ENCODE measurements at places on chromosomes 7 and 10. TPM values are rescaled to one million over a fixed set of nuclear protein-coding genes. Genes with fewer than 3 reads are reported as not detected.

The SLC13A4 gene
- not detected for total RNA-seq

The GPR37 gene
- not detected for total RNA-seq

The NEUROD6 gene
- not detected for total RNA-seq

DNA sequence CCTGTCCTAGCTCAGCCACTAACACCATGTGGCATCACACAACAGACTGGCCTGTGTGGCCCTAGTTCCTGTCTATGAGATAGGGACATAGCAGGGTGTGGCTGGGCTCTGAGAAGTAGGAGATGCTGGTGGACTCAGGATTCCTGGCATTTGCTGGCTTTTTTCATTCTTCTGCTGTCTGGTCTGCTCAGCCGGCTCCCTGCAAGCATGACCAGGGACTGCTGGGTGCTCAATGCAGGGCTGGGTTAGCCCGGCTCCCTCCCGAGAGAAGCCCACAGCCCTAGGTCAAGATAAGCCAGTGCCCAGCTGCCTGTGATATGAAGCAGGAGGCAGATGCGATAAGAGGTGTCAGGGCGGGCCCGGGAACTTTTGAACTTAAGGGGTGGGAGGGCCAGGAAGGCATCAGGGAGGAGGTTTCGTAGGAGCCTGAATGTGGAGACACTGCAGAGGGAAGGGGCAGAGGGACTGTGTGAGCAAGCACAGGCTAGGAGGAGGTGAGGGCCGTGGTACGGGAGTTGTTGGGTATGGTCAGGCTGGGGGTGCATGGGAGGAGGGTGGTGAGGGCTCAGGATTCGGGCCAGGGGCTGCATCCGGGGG is 3.5 kb downstream of the AQP1 start:
- no peak for DNase-seq

DNA sequence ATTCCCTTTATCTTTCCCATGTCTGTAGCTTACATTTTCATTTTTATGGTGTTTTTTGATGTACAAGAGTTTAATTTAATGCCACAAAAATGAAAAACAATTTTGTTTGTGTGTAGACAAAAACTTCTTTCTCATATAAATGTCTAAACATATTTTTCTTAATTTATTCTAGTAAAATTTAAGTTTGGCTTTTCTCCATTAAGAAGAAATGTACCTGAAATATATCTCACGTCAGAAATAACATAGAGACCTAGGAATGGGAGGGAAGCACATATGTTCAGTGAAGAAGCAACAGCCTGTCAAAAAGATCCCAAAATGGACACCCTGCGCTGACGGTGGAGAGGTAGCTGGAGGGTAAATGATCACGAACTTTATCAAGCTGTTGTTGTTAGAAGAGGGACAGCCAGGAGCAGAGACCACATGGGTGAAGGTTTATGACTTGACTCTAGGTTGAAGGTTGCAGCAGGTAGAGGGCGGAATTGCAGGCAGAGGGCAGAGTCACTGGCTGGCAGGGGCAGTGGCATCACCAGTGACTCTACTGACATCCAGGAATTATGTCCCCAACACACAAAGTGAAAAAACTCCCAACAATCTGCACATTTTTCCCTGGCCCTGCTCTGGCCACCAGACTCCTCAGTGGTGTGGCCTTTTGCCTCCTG is 225.9 kb upstream of the PRSS58 start:
- DNase-seq: no peak

DNA sequence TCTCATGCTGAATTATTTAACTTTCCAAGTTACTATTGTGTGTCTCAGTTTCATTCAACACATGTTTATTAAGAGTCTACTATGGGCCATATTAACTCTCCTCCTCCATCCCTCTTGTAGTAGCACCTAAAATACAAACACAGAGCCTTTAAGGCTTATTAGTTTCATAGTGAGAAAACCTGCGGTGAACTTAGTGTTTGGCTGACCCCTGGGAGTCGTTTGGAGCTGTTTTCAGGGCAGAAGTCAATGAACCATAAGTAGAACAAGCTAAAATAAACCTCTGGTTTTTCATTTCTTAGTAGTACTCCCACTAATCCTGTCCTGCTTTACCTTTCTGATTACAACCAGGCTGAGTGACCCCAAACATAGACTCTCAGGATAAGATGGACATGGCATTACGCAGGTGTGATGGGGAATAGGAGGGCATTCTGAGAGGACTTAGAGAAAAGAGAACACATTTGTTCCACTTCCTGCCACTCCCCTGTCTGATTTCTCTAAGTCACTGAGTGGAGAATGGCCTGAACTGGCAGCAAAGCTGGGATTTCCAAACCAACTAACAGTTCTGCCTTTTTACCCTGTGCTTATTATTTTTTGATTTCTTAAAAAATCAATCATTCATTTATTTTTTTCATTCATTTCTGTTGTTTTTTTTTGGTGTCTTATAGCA is 74.5 kb downstream of the LRMDA start:
- no peak for DNase-seq

The ZNF727 gene
- not detected for total RNA-seq

DNA sequence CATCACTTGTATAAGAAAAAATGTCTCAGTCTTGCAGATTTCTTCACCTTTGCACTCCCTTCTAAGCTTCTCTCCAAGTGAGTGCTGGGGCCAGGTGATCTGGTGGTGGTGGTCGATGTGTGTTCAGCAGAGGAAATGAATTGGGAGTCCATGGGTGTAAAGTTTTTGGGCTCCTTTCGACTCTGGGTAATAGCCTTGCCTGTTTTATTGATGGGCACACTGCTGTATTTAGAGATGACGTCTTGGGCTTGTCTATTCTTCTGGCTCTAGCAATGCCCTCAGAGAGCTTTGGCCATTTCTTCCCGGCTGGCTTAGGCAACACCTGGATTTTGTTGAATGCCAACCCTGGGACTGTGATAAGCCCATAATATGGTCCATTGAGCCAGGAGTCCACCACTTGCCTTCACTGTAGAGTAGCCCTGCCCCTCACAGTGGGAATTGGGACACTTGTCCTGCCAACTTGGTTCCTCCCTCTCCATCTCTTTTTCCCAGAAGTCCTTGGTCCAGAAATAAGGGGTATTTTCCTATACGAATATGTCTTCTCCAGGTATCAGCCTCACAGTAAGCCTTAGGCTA is 11.7 kb downstream of the PNLIP start:
- DNase-seq: no peak

GRCh38 chr10:44385026-44385695 is at the start of gene CXCL12:
Gene CXCL12, minus strand, starts transcription at chr10:44385097. Its CDS starts 92 bp downstream, at chr10:44385005.
- no peak for DNase-seq

The CCDC172 gene
- total RNA-seq: not detected

The PNLIPRP1 gene
- total RNA-seq: not detected

- no peak for DNase-seq
Observed at GRCh38 chr10:14371581-14371980, 40.9 kb upstream of the FRMD4A start.

The TMEM176B gene
- not detected for total RNA-seq

DNA sequence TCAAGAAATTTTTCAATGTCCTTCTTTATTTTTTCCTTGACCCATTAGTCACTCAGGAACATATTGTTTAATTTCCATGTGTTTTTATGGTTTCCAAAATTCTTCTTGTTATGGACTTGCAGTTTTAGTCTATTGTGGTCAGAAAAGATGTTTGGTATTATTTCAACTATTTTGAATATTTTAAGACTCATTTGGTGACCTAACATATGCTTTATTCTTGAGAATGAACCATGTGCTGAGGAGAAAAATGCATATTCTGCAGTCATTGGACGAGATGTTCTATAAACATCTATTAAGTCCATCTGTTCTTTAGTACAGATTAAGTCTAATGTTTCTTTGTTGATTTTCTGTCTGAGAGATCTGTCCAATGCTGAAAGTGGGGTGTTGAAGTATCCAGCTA is 42.3 kb upstream of the MDFIC start:
- no peak for DNase-seq

DNA sequence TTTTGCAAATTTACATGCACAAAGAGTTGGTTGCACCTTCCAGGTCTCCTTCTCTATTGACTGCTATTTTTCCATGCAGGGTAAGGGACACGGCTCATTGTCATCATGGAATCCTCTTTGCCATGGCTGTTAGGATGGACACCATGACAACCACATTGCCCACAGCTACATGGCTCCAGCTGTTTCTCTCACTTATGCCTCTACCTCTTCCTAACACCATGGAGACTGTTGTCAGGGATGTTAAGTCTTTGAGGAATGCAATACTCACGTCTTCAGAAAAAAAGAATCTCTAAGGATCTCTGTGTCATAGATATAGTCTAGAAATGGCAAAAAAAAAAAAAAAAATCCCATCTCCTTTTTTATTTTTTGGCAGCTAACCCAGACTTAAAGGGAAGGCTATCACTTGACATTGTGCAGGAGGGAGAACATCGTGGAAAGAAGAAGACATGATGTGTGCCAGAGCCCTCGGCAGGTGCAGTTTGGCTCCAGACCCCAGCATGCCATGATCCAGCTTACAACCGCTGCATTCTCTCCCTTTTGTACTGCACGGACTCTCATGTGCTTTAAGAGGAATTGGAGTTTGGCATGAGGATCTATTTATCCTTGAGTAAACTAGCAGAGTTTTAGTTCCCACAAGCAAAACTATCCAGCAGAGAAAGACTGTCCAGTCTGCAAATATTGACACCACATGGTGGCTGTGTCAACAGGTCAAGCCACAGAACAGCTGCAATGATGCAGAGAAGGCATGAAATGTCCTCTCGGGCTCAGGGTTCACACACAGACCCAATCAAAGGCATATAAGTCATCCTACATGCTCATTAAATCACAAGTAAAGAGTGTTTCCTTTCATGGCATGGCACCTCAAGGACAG is 70.8 kb downstream of the FRMD4A start:
- no peak for DNase-seq

GRCh38 chr7:107387573-107388219 is 82.2 kb upstream of the GPR22 start:
- no peak for DNase-seq

The GJD4 gene
- not detected for total RNA-seq

The NUDT1 gene
- total RNA-seq: 45.3 TPM

DNA sequence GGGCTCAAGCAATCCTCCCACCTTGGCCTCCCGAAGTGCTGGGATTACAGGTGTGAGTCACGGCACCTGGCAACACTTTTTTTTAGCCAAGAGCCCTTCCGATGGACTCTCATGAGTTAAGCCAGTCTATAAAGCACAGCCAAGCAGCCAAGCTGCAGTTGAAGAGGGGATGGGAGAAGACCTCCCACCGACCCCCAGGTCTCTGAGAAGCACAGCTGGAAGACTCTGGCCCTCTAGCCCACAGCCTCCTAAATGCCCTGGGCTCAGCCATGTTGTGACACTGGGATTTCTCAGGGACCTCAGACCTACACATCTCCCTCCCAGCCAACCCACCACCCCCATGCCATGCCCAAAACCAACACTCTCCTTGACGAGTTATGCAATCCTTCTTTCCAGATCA is 31.1 kb downstream of the CALML3 start:
- DNase-seq: no peak

The RTKN2 gene
- total RNA-seq: not detected

The RNF32 gene
- total RNA-seq: 2.3 TPM

DNA sequence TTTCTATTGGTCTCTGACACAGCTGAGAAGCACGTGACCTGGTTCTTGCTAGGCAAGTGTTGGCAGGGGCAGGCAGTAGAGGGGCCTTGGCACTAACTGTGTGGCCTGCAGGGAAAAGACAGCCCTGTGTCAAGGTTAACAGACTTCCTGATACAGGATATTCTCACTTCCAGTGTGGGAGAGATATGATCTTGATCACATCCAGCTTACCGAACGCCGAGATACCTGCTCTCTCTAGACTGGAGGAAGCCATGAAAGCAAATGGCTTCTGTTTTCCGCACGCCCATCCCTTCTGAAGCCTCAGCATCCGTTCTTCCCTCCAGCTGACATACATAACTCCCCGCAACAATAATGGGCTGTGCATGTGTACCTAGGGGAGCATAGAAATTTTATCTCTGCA is 79.4 kb downstream of the VSTM4 start:
- no peak for DNase-seq

The TSPAN12 gene
- not detected for total RNA-seq

The CPVL gene
- not detected for total RNA-seq

DNA sequence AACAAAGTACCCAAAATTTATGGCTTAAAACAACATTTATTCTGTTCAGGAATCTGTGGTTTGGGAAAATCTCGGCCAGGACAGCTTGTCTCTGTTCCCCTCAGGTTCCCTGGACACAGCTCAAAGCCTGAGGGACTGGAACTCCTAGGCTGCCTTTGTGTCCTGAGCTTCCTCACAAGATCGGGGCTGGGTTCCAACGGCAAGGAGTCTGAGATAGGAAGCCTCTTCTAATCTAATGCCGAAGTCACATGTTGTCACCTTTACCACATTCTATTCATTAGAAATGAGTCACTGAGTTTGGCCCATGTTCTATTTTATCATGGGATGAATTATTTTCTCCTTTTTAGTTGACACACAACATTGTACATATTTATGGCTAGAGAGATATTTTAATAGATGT is 80.5 kb downstream of the ANKRD26 start:
- no peak for DNase-seq
